ENCODE measurements at places on chromosomes 5 and 9.

- no peak for DNase-seq
Observed at GRCh38 chr9:121373011-121373729, 3.1 kb upstream of the STOM start.

DNA sequence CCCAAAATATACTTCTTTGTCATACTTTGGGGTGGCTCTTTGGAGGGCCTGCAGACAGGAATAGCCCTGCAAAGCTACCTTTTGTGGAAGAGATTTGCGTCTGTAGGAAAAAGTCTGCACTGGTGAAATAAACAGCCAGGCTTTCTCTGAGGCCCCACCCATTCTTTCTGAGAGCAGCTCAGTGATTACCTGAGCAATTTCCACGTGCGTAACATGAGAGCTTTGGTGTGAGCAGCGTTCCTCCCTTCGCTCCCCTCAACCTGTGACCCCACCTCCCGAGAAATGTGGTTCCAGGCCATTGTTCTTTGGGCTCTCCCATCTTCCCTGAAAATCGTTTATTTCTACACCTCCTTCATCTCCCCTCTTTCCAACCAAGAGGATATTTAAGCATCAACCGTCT is 23.8 kb upstream of the FBP1 start:
- DNase-seq: no peak

DNA sequence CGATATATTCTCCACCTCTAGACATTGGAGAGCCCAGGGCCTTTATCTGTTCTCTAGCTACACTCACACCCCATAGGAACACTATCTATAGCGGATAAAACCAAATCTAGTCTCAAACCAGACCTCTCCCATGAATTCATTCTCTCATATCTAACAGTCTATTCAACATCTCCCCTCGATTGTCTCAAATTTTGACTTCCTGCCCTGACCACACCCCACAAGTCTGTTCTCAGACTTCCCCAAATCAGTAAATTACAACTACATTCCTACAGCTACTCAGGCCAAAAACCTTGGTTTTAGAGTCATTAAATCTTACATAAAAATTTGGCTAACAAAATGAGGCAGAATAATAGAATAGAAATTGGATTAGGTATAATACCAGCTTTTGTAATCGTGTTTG is 12.5 kb upstream of the SLC1A3 start:
- no peak for DNase-seq

GRCh38 chr9:136762915-136763648 is 1.2 kb downstream of the LCN15 start:
- no peak for DNase-seq

GRCh38 chr9:69204326-69204725 is 30.2 kb downstream of the TJP2 start:
- DNase-seq: no peak

Measured in NCI-H2227 treated with DMSO at 0.1 percent for 48 hours (cell line).